GDM1 (cell line): ENCODE measurements at places on chromosomes 13 and 19.

- no peak for DNase-seq
Measured at GRCh38 chr13:110131424-110131823, 175.5 kb downstream of the COL4A1 start.

DNA sequence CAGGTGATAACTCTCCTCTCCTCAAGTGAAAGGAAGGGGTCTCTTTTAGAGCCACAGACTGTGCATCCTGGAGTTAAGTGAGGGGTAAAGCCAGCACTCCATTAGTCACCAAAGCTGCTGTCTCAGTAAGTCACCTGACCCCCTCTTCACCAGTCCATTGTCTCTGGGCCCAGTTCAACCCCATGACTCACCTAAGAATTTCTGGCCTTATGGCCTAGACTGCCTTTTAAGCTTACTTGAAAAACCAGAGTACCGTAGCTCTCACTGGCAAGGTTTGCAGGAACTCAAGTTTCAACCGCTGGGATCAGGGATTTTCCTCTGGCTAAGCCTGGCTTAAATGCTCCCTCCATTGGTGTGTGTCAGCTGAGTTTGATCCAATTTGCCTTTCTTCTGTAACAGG lies 23.4 kb upstream of the EID2 start:
- DNase-seq: no peak

DNA sequence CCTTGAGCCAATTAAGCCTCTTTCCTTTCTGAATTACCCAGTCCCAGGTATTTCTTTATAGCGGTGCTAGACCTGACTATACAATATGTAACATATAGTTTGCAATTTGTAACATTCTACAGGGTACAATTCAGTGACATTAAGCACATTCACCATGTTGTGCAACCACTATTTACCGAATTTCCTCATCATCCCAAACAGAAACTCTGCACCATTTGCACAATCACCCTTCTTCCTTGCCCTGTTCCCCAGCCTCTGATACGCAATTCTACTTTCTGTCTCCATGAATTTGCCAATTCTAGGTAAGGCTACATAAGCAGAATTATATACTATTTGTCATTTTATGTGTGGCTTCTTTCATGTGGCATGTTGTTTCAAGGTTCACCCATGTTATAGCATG lies 13.7 kb upstream of the SIGLEC10 start:
- DNase-seq: no peak

- DNase-seq: peak; percentile 88
Measured at GRCh38 chr13:40789275-40790153, at the start of gene SLC25A15. Gene SLC25A15 (plus strand): TSS chr13:40789611. CDS start chr13:40793227, 3,616 bp downstream.

DNA sequence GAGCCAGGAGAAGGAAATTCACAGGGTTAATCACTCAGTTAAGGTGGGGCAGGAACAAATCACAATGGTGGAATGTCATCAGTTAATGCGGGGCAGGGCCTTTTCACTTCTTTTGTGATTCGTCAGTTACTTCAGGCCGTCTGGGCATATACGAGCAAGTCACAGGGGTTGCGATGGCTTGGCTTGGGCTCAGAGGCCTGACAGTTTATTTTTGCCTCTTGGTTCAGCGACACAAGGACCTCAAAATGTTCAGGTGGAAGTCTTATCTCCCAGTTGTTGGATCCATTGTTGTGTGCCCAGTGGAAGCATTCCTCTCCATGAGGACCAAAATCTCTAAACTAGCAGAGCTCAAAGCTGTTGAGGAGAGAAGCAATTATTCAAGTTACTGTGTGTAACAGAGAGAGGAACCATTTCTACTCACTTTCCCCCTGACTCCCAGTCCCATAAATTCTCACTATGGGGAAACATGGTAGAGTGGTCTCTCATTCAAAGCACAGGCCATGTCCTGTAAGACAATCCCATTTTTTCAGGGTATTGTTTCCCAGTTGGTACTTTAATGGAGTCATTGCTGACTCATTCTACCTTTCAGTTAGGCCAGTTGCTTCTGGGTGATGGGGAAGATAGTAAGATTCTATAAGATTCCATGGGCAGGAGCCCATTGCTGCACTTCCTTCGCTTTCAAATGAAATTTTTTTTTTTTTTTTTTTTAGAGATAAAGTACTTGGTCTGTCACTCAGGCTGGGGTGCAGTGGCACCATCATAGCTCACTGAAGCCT lies 8.8 kb upstream of the COX7A1 start:
- no peak for DNase-seq

DNA sequence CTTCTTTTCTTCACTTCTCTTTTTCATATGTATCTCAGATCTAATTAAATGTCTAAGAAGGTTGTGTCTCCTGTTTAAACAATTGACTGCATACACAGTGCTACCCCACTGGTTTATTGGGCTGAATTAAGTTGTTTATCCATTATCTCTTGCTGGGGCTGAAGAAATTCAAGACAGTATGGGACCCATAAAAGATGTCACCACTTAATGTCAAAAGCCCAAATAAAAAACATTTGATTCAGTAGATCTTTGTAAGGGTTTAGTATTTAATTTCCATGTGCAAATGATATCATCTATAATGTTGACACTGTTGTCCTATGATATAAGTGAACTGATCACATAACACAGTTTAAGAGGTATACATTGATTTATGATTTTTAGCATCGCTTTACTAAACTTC lies 1431.9 kb upstream of the PCDH20 start:
- no peak for DNase-seq

DNA sequence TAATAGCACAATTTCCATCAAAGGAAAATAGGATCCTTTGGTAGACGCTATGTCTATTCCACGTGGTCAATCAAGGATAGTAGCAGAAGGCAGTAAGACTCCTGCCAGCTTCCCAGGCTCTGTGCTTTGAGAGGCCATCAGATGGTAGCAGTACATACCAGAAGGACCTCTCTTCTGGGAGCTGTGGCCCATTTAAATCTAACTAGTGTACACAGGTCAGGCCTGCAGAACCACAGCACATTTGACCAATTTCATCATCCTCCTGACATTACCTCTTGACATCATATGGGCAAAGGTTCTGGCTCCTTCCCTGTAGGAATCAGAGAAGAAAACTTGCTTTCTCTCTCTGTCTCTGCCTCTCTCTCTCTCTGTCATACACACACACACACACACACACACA lies 229.6 kb upstream of the HTR2A start:
- peak; percentile 35 for DNase-seq

GRCh38 chr13:50179977-50180376 lies 164.7 kb downstream of the KCNRG start:
- no peak for DNase-seq

GRCh38 chr13:110555601-110556223 lies 5.8 kb downstream of the RAB20 start:
- peak; percentile 62 for DNase-seq

DNA sequence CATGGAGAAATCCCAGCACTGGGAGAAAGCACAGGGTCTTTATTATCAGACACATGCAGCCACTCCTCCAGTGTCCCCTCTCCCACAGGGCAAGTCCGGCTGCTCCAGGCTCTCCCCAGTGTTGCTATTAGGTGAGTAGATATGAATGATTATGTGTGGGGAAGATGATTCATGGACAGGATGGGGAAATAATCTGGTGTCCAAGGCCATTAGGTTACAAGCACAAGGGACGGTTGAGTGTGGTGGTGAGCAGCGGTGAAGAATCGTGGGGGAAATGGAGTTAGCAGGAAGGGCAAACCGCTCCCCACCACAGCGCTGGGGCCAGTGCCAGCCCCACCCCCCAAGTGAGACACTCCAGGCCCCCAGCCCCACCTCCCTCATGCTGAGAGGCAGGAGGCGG lies 19.0 kb downstream of the CD177 start:
- no peak for DNase-seq

- no peak for DNase-seq
Measured at GRCh38 chr13:34085204-34085603, 267.3 kb downstream of the RFC3 start.

GRCh38 chr13:111203736-111204389 lies 88.8 kb downstream of the ARHGEF7 start:
- no peak for DNase-seq

GRCh38 chr13:113142876-113143275 lies 15.6 kb upstream of the PROZ start:
- no peak for DNase-seq

DNA sequence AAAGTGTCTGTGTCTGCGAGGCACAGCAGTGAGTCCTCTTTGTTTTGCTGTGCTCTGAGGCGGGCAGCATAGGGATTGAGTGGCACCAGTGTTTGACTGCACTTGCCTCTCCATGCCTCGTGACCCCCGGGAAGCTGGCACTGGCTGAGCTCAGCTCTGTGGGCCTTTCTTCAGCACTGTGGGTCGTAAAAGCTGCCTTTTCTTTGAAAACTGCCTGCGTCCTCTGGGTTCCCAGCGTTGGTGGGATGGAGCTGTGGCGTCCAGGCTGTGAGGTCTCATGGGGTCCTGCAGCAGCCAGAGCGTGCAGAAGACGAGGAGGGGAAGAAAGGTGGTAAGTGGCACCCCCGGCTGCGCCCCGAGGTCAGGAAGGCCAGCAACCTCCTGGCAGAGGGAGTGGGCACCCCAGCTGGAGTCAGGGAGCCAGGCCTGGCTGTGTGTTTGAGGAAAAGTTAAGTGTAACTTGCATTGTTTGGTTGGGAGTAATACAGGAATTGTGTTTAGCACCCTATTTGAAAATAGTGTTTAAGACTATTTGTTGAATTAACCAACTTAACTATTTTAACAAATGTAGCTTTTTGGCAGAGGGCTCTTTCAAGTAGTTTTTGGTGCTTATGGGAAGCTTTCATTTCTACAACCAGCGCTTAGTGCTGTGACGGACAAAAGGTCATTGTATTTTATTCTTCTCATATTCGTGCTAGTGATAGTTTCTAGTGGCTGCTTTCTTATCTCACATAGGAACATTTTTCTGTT lies 79.3 kb upstream of the TEX29 start:
- DNase-seq: no peak

DNA sequence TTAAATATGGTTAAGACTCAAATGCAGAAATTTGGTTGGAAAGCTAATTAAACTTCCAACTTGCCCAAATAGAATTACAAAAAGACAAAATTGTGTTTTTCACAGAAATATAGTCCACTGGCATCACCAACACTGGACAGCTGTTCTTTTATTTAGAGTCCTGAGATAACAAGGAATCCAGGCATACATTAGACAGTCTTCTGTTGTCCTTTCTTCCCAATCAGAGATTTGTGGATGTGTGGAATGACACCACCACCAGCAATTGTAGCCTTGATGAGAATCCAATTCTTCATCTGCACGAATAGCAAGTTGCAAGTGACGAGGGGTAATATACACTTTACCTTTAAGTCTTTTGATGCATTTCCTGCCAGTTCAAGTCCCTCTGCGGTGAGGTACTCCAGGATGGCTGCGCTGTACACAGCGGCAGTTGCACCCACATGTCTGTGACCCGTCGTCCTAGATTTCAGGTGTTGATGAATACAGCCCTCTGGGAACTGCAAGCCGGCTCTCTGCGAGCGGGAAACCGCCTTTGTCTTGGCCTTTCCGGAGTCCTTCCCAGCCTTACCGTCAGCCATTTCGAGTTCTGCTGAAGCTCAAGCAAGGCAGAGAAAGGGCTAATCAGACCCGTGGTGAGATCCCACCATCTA lies 14.7 kb downstream of the UBAC2 start:
- DNase-seq: no peak

- no peak for DNase-seq
Measured at GRCh38 chr13:75506018-75506417, 24.0 kb upstream of the TBC1D4 start.

- no peak for DNase-seq
Measured at GRCh38 chr19:18849838-18850400, 18.2 kb downstream of the UPF1 start.

DNA sequence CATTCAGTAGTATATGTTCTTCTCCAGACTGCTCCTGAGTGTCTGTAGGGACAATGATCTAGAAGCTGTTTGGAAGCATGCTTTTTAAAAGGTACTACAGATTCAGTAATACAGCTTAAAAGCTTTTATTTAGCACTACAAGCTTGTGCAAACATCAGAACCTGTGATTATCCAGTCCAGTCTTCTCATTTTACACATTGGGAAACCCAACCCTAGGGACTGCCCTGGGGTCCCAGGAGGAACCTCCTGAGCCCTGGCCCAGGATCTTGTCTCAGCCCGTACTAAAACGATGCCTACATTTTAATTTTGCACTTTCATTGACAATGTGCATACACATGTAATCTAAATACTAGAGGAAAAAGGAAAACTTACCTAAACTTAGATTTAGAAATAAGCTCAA lies 12.5 kb downstream of the DOCK9 start:
- no peak for DNase-seq

GRCh38 chr13:32538143-32538620 lies 413 bp downstream of the N4BP2L2 start:
- DNase-seq: peak; percentile 67

- DNase-seq: no peak
Measured at GRCh38 chr19:40611096-40611495, 9.9 kb downstream of the LTBP4 start.

DNA sequence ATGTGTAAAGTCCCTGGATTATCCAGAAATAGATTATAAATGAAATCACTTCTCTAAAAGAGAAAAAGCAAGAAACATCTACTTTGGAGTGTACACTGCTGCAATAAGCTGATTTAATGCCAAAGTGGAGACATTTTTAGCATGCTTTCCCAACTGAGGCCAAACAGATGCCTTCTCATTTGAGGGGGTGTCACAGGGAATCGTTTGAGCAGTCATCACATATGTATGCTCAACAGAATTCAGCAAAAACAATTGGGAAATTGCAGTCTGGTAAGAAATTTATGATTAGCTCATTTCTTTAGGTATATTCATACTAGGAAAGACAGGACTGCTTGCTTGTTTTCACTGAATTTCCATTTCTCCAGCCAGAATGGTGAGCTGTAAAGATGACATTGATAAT lies 27.3 kb upstream of the TPP2 start:
- DNase-seq: no peak

DNA sequence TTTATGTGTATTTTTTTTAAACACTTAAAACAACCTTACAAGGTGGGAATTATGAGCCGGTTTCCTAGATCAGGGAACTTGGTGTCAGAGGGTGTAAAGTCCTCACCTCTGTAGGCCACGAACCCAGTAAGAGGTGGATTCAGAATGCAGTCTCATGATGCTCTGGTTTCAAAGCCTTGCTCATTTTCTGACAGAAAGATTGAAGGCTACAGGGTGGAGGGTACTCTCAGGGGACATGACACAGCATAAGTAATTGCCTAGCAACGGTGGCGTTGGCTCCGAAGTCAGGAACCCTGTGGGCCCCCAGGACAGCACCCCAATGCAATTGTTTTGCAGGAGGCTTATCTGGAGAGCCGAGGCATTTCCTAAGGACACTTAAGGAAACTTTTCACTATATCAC lies 794.7 kb downstream of the EFNB2 start:
- no peak for DNase-seq

GRCh38 chr13:93744033-93744432 lies 517.4 kb downstream of the GPC6 start:
- DNase-seq: no peak
